ENCODE measurements at places on chromosomes 2 and 18.

DNA sequence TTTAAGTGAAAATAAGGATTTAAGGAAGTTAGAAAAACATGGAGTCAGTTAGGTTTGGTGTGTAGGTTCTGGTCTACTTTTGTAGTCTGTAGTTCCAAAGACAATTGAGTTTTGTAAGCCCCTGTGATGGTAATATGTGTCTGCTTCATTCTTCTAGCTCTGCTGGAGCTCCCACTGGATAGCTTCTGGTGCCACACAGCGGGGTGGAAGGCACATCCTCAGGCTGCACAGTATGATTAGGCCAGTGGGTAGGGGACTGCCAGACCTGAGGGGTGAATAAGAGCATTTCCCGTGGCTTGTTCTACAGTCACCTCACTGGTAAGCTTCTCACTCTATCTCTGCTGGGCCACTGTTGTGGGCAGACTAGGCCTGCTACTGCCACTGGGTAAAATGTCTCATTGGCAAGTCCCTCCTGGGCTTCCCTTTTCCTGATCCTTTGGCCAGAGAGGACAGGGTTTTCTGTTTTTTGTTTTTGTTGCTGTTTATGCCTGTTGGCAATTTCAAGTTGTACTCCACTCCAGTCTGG is 44.5 kb downstream of the TMEM131 start:
- DNase-seq, result no peak

DNA sequence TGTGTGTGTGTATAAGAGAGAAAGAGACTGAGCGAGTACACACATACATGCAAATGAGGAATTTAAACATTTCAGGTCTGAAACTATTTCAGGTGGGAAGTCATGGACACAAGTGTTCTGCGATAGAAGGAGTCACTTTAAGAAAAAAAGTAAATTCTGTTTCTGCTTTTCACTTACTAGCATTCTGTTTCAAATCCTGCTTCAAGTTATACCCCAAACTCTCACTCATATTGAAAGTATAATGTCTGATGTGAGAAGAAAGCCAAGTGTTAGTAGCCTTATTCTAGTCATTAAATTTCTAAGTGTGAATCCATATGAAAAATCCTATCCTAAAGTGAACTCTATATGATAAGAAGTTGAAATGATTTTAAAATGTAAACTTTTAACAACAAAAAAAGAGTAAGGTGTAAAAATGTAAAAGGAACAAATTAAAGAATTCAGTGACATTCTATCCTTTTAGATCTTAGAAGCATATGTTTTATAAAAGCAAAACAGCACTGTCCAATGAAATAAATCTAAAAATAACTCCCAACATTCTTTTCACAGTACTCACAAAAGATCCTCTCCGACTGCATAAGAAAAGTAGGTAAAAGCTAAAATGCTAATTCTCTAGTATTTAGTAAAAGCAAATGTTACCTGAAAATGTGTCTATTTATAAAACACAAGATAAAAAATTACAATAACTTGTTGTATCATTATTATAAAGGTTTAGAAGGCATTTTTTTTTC is 570.6 kb downstream of the ZEB2 start:
- no peak for DNase-seq

DNA sequence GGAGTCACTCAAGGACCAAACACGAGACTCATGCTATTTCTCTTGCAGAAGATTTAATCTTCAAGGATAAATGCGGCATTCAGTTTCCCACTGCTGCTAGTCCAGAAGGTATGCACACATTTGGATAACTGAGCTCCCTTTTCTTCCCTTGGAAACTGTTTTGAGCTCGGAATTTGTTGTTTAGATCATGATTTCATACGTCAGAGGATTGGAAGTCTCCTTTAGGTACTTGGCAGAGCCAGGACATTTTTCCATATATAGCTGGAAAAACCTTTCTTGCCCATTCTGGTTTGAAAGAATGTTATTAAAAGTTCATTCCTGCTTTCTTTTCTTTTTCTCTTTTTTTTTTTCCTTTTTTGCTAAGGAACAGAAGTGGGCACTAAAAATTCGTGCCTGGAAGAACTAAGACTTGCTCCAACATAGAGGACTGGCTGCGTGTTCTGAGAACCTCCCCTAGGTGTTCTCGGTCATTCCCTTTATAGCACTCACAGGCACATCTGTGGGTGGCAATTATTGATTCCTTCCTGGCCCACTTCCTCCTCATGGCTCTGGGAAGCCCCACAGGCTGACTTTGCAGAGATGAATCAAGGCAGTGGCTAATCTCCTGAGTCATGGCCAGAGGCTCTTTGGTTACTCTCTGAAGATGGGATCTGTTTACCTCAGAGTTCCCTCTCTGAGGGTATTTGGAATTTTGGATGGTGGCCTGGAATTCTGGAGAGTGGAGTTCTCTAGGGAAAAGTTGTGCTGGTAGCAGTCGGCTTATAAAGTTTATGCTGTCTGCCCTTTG is 104.8 kb downstream of the PLCL1 start:
- DNase-seq, result no peak

DNA sequence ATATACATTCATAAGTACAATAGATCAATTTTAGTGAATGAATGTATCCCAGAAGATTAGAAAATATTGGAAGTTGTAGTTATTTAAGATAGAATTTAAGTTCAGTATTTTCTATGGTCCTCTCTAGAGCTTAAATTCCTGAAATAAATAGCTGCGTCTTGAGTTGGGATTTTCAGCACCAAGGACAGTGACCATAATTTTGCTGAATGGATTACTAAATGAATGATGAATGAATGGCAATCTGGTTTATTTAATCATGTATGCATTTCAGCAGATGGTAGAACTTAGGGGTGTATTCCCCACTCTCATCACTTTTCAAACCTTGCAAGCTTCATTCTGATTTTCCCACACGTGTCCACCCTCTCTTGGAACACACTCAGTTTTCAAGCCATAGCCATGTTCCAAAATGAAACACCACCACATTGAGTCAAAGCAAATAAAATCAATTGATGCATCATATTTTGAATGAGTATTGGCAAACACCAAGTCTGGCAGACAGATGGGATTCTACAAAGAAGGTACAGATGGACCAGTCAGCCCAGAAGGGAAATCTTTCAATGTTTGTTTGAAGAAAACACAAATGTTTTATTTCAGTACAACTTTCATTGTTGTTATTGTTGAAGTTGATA is 362.2 kb upstream of the NXPH2 start:
- DNase-seq, result no peak

DNA sequence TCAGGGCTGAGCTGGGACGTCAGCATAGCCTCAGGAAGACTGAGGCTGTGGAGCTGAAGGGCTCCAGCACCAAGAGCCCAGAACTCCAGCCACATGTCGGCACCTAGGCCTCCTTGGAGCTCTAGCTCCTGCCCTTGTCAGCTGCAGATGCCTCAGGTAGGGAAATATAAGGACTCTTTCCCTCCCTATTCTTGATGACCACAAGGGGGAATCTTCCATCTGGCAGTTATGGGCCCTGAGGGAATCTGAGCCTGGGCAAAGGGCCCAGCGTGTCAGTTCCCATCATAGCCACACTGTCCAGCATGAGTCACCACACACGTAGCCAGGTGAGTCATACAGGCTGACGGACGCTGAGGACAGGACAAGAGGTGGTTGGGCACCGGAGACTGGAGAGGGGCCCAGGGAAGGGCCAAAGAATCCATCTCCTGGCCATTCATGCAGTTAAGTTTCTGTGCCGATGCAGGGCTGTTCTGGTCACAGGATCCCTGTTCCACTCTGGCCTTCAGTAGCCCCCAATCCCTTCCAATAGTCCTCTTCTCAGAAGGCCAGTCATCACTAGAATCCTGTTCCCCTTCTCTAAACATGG is 1.8 kb downstream of the MPV17 start:
- DNase-seq, result no peak

DNA sequence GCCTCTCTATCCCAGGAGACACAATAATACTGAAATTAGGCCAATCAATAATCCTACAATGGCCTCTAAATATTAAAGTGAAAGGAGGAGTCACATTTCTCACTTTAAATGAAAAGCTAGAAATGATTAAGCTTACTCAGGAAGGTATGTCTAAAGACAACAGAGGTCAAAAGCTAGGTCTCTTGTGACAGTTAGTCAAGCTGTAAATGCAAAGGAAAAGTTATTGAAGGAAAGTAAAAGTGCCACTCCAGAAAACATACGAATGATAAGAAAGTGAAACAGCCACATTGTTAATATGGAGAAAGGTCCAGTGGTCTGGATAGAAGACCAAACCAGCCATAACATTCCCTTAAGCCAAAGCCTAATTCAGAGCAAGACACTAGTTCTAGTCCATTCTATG is 9.5 kb downstream of the SESTD1 start:
- no peak for DNase-seq

DNA sequence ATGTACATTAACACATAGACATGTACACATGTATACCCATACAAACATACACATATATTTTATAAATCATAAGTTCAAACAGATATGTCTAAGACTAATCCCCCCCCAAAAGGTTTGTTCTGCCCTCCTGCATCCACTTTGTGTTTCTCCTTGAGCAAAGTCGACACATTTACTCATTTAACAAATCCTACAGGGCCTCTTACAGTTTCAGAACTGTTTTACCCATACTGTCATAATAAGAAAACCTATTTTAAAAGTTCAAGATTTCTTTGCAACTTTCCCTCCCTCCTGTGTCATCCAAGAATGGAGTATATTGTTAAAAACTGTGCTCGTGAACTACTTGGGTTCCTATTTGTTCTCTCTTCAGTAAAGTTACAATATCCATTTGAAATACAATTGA is 166.7 kb downstream of the L3MBTL4 start:
- DNase-seq, result no peak

DNA sequence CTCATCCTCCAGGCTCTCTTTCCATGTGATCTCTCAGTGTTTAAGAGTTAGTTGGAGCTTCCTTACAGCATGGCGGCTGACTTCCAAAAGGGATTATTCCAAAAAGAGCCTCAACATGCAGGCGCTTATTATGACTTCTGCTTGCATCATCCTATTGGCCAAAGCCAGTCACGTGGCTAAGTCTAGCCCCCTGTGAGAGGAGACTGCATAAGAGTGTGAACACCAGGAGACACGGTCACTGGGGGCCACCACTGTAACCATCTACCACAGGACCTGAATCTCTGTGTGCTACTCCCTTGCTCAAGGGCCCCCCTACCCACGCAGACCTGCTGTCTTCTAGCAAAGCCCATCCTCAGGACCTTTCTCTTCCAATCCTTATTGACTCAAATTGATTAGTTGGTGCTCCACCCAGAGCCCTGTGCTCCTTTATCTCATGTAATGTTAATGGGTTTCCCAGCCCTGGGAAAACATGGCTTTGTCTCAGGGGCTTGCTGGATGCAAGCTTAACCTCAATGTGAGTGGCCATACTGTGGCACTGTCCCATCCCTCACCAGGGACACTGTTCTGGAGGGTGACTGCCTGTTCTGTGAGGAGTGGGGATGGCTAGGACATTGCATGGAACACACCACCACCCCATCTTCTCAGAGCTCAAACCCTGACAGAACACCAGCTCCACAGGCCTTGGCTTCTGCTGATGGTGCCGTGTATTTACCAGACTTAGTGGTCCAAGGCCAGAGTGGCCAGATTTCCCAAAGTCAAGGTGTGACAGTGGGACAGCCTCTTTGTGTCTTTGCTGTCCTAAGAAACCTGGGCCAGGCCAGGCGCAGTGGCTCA is 4.2 kb downstream of the IL1RN start:
- no peak for DNase-seq

DNA sequence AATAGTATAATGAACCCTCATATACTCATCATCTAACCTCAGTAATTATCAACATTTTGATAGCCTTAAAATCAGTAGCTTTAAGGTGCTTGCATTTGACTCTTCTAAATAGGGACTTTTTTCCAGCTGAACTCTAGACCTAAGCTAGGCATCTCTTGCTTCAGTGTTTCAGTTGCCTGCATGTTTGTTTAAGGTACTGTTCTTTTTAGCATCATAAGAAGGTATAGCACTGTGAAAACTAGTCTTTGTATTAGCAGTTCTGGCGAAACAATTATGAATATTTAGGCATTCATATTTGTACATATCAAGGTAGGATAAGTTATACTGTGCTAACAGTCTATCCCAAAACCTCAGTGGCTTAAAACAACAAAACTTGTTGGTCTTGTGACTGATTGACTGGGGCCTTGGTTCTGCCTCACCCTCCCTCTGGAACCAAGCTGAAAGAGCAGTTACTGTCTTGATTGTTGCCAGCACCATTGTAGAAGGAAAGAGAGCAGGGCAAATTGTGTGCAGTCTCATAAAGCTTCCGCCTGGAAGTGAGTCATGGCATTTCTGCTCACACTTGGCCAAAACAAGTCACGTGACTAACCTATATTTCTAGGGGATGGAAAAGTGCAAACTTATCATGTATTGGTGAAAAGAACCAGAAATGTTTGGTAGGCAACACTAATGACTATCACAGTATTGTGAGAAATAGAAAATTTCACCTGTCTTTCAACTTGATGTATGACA is 24.3 kb downstream of the GALNT1 start:
- no peak for DNase-seq

GRCh38 chr2:151757861-151758260 is 23.6 kb upstream of the NEB start:
- DNase-seq, result no peak

- DNase-seq, result no peak
Observed at GRCh38 chr2:37610638-37611289, 60.7 kb downstream of the CDC42EP3 start.

DNA sequence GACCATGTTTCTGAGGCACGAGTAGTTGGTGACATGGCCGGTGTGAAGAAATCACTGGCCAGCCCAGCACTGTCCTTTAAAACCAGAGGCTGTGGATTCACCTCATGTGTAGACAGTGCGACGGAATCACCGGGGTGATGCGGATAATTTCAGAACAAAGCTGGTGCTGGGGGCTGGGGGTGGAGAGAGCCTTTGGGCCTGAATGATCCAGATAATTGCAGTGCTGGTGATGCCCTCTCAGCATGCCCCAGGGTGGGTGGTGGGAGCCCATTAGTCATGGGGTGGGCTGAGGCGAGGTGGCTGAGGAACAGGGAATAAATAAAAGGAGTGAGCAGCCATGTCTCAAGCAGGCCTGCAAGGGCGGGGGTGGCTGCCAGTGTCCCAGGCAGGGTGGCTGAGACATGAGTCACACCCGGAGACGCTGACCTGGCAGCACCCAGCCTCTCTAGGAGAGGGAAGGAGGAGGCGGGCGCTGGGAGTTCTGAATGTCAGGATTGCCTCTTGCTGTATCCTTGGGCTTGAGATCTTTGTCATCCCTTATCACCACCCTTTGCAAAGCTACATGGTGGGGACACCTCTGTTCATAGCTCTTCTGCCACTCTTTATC is 151.1 kb upstream of the MSH6 start:
- DNase-seq, result no peak

Measured in GM10248 (cell line).